ENCODE measurements at places on chromosomes 4 and X.

GRCh38 chr4:154511981-154512380 lies 20.4 kb upstream of the DCHS2 start:
- no peak for DNase-seq

DNA sequence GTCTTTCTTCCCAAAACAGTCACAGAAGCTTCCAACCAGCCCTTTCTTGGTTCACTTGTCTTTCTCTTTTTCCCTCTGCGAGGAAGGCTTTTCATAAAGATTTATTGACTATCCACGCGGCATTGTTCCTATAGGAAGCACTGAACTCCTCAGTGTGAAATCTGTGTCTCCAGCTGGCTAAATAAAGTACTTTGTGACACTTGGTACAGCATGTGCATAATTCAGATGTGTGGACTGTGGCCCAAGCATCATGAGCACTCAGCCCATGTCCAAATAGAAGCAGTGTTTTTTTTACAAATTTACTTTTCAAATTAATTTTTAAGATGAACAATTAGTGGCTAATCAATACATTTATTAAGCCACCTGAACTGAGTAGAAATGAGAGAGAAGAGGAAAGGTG lies 146.4 kb downstream of the EDA start:
- DNase-seq = no peak

- no peak for DNase-seq
These were observed 91.0 kb upstream of the BCOR start for GRCh38 chrX:40188573-40189417.

GRCh38 chr4:40225497-40225896 lies 28.7 kb downstream of the RHOH start:
- DNase-seq = no peak

DNA sequence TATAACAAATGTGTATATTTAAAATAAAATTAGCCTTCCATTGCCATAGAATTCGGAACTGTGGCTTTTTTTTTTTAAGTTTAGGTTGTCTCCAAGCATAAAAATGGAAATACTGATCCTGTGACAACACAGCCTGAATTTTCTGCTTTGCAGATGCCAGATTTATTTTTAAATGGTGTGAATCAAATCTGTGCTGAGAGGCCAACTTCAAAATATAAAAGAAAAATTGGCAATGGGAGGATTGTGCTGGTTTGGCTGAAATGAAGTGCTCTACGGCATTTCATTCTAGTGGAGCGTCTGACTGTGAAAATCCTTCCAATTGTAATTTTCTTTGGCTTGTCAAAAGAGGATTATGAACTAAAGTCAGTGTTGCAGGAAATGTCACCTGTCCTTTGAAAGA lies 580.3 kb upstream of the ZFP42 start:
- DNase-seq = no peak

DNA sequence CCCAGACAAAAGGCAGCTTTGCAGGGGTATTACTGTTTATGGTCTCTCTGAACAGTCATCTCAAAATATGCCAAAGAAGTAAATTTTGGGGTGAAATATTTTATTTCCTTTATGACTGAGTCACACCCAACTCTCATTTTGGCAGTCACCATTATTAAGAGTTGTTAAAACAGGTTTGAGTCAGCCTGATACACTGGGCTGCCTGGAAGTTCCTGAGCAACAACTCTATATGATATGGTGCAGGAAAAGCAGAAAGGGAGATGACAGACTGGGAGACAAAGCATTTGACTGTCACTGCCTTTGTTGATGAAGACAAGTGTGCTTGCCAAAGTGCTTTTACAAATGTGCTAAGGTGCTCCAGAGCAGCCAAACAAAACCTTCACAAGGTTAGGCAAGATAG lies 1263.5 kb downstream of the PCDH7 start:
- no peak for DNase-seq

DNA sequence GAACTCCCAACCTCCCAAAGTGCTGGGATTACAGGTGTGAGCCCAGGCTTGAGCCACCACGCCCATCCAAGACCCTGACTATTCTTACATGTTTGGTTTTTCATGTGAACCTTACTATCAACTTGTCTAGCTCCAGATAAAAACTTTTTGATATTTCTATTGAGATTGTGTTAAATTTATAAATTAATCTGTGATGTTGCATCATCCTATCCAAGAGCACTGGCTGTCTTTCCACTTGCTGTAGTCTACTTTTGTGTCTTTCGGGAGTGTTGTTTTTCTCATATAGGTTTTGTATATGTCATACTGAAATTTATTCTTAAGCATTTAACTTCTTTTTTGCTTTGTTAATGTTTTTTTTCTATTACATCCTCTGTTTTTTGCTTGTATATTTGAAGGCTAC lies 34.6 kb downstream of the BRCC3 start:
- DNase-seq = no peak

DNA sequence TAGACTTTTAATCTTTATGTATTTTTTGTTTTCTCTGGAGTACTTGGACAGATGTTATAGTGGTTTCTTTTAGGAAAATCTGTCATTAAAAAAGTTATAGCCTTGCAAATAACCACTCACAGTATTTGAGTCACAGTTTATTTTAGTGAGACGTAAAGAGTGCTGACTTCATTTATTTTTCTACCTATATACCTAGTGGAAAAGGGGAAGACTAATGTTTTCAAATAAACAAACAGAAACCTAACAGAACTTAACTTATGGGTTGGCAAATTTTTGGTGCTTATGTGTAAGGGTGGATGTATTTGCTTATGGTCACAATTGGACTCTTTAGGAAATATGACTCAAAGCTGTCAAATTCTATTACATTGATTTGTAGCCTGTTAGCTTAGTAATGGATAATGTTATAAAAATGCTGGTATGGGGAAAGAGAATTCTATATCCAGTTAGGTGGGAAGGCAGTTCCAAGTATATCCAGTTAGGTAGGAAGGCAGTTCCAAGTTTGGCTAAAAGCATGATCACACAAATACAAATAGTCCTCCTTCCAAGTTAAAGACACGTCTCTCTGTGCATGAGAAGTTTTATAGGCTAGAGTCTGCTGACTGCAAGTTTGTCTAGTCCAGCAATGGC lies 61.9 kb downstream of the SLC9A6 start:
- DNase-seq = peak; percentile 30

DNA sequence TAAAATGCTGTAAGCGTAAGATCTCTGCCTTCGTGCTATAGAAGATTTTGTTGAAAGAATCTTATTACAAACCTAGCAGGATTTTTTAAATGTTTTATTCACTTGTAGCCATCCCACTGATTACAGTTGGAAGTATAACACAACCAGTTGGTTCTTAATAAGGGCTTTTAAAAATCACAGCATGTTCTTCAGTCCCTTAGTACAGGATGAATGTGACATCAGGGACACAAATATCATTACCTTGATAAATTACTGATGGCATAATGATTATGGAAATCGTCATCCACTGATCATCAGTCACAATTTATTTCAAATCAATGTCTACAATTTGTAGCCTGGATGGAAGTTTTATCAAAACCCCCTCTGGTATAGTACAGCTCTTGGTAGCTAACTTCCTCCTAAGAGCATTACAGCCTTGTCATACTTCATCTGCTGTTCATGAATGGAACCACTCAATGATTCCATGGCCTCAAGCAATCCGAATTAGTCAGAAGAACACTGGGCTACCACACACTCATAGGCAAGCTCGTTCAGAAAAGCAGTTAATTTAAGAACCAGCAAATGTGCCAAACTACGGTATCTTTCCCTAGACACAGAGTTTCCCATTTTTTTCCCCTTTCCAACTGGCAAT lies 389.2 kb upstream of the TENM3 start:
- no peak for DNase-seq

DNA sequence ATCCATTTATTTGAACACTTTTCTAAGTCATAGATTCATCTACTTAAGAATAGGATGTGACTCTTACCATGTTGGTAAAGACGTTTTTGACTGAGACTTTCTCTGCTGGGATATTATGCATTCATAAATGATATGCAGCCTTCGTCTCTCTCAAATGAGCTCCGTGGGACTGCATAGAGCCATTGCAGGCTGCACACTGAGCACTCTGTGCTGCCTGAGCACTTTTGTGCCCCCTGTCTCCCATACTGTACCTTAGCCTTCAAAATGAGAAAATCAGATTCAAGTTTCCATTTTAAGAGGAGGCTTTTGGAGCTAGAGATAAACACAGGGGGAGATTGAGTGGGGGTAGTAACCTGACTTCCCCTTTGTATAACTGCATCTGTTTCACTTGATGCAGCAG lies 433.6 kb downstream of the ZIC3 start:
- DNase-seq = no peak

- no peak for DNase-seq
These were observed 250.7 kb upstream of the GATB start for GRCh38 chr4:152011469-152011868.

DNA sequence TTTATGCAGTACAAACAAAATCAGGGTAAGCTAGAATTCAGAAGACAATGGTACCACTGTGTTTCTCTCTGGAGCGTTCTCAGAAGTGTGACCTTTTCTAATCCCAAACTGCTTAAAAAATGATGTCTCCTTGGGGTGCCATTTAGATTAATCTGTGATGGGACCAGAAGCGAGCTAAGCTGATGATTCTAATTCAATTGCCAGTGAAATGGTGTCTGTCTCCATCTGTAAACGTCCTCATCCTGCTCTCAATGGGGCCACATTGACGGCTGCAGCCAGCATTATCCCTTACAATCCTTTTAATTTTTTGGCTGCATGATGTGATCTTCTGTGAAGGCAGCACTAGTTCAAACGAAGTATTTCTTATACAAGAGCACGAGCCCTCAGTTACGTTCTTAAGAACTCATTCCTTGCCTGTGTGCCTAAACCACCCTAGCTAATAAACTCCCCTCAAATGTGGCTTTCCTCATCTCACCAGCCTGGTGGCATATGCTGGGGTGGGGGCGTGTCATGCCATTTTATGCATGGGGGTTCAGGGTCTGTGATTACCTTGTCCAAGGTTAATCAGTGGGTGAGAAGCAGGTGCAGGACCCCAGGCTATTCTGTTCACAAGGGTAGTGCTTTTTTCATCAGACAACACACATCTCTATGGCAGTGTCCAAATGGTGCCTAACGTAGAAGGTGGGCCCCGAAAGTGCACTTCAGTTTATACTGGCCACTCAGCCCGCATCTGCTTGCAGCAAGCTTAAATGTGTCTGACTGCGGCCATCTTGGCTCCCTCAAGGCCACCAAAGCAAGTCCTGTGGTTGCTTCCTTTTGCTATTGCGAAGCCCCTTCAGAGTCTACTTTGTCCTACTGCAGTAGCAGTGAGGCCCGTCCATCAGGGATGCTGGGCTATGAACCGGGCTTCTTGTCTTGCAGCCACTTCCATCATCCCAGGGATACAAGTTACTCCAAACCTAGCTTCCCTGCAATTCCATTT lies 45.7 kb upstream of the SLC2A9 start:
- DNase-seq = no peak

DNA sequence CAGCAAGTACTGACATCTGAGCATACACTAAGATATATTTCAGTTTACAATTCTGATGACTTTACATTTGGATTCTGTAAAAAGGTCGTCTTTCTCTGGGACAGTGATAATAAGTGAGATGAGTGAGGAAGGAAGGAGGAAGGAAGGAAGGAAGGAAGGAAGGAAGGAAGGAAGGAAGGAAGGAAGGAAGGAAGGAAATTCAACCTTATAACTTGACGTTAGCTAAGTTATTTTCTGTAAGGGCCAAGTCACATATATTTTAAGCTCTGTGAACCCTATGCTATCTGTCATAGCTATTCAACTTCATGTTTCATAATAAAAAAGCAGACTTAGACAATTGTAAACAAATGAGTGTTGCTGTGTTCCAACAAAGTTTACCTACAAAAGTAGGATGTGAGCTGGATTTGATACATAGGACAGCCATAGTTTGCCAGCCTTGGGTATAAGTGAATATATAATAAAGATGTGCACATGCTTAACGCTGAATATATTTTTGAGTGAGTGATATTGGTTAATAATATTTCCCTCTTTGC lies 753.0 kb upstream of the NDST4 start:
- DNase-seq = no peak

Measured in prostate gland (tissue), 2 donors.